ENCODE measurements at places on chromosomes 5 and 9.

DNA sequence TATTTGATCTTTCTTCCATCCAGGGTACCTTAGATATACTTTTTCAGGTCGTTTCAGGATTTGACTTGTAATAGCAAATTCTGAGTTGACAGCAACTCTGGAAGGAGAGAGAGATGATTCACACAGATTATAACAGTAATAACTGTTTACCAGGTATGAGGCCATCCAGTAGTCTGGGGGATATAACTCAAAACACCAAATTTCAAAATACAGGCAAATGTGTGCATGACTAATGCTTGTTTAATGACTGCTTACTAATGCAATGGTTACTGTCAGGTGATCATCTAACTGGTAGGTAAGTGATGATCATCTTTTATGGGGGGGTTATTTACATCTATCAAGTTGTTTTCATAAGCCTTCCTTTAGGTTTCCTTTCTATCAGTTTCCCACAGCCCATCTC lies 412.3 kb downstream of the MAT2B start:
- no peak for DNase-seq

DNA sequence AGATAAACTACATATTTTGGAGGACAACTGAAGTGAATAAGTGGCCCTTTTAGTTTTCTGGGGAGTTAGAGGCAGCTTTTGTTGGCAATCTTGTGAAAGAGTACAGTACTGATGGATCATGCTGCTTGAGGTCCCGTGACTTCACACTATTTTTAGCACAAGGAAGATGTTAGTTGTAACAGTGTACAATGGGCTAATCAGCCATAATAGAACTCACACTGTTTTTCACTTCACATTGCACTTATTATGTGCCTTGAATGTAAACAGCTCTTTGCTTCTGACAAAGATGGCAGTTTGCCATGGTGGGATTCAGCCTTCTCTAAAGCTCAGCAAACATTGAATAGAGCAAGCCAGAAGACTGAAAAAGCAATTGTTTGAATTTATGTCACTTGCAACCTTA lies 176.7 kb upstream of the ZNF608 start:
- no peak for DNase-seq

DNA sequence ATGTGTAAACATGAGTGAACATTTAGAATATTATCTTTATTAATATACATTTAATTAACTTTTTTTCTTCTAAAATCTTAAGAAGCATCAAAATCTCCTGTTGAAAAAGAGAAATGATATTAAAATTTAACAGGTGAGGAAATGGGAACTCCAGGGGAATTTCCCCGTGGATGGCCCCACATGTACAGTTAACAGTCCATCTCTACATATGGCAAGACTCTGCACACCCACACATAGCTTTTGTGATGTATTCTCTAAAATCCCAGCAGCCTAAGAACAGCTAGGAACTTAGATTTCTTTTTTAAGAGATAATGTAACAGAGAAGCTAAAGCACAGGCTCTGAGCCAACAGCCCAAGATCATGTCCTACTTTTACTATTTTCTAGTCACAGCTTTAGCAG lies 556.3 kb upstream of the RGMB start:
- DNase-seq = peak; percentile 5

DNA sequence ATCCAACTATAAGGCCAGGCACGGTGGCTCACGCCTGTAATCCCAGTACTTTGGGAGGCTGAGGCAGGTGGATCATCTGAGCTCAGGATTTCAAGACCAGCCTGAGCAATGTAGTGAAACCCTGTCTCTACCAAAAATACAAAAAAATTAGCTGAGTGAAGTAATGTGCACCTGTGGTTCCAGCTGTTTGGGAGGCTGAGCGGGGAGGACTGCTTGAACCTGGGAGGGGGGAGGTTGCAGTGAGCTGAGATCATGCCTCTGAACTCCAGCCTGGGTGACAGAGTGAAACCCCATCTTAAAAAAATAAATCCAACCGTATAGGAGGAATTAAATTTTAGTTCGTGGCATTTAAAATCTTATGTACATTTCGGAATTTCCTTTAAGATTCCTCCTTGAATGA lies 123.4 kb downstream of the CDC42SE2 start:
- no peak for DNase-seq

DNA sequence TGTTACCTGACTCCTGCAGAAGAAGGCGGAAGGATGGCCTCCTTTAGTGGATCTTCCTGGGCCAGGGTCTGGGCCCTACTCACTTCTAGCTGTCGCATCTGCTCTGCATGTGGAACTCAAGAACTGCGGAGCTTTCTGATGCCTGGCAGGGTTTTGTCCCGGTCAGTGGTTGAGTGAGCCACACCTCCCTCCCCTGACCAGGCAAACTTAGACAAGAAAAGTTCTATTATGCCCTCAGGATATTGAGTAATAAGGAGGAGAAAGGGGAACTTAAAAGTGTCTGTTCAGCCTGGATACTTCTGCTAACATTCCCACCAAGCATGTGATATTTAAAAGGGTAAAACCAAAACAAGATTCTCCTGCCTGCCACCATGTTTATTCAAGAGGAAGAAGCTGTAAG lies at the start of gene FYB1:
Gene FYB1, minus strand, starts transcription at position 127 of the 400 bp plus-strand sequence. CDS start 16,603 bp downstream, outside the sequence.
- no peak for DNase-seq

GRCh38 chr5:32276173-32276853 lies 36.4 kb downstream of the MTMR12 start:
- no peak for DNase-seq

- DNase-seq = no peak
These were observed 65.5 kb upstream of the DMRT3 start for GRCh38 chr9:911005-911404.
